ENCODE measurements at places on chromosomes 7 and 10.

- DNase-seq, result no peak
Observed at GRCh38 chr7:131467788-131468187, 88.6 kb downstream of the PODXL start.

DNA sequence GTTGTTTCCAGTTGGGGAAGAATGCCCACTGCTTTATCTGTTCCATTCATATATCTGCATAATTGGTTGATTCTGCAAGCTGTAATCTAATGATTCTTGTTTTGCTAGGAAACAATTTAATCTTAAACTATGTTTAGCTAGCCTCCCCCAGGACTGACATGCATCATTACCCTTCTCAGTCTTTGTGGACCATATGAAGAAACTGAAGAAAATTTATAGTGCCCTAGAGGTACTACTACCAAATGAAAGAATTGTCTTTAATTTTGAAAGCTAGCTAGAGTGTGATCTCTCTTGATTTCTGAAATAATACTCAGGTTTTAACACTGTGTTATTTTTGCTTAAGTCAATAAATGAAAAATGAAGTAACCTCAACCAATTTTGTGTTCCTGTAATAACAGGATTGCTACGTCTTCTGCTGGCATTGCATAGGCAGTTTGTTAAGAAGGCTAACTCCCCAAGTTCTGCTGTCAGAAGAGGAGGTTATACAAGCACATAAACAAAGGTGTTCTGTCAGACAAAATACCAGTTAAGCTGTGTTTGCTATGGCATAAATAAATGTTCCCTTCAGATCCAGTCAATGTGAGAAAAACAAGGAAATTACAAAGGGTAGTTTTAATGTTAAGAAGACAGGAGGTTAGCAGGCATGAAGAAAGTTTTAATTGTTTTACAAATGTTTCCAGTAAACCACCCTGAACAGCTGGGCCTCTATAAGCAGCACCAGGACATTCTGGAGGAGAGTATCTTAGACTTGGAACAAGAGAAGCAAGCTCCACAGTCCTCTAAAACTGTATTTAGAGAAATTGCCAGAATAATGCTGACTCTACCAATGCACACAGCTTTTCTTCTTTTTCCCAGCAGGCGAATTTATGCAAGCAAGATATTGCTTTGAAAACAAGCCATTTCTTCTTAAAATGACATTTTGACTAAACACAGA is 90.3 kb upstream of the CTTNBP2 start:
- DNase-seq, result no peak

- no peak for DNase-seq
Observed at GRCh38 chr10:33107953-33108352, 149.9 kb upstream of the ITGB1 start.

- no peak for DNase-seq
Observed at GRCh38 chr10:96616961-96617360, 30.1 kb upstream of the TM9SF3 start.

- DNase-seq, result no peak
Observed at GRCh38 chr10:102869258-102870198, at the start of gene AS3MT. Gene AS3MT, plus strand, starts transcription at chr10:102869470. Its CDS starts 123 bp downstream, at chr10:102869593.

- DNase-seq, result no peak
Observed at GRCh38 chr10:128927497-128928161, 539.4 kb upstream of the MGMT start.

DNA sequence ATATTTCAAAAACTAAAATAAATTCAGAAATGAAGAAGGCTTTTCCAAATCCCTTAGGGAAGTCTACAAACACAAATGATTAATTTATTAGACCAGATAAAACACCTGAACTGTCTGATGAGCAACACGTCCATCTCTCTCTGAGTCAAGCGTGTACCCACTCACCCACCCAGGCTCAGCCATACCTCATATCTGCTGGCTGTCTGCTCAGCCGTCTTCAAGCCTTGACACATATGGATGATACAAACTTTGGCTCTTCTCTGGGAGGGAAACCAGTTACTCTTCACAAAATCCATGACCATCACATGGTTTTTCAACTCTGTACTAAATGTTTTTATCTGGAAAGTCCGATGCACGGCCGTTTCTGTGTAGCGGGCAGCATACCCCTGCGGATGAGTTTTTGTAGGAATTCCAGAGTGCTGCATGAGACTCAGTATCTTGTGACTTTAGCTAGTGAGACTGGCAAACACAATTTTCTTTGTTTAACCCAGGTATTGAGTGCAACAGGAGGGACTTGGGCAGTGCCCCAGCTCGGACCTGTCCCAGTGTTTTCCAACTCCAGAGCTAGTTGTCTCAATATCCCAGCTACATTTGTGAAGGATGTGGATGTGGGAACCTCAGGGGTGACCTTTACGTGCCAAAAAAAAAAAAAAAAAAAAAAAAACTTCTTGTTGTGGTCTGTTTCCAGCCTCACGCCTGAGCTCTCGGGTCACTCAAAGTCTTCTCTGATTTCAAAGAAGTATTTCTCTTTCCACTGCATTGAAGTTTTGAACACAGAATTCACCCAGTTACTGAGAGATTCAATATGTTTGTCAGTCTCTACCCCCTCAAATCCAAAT is at the start of gene C10orf90:
C10orf90 (minus strand) TSS at position 638 of the 839 bp plus-strand sequence; CDS start at position 425, 213 bp downstream.
- no peak for DNase-seq

- no peak for DNase-seq
Observed at GRCh38 chr7:139580435-139580834, 57.0 kb downstream of the CLEC2L start.

- no peak for DNase-seq
Observed at GRCh38 chr7:5195157-5195556, 5.1 kb downstream of the WIPI2 start.

GRCh38 chr7:69728304-69728703 is 130.0 kb downstream of the AUTS2 start:
- DNase-seq, result no peak

GRCh38 chr10:75505840-75506506 is 74.5 kb downstream of the LRMDA start:
- no peak for DNase-seq

- DNase-seq, result no peak
Observed at GRCh38 chr7:117126676-117127075, 173.4 kb downstream of the ST7 start.

GRCh38 chr7:7918736-7919448 is 49.7 kb upstream of the GLCCI1 start:
- no peak for DNase-seq

GRCh38 chr10:8350250-8350967 is 295.9 kb downstream of the GATA3 start:
- no peak for DNase-seq

DNA sequence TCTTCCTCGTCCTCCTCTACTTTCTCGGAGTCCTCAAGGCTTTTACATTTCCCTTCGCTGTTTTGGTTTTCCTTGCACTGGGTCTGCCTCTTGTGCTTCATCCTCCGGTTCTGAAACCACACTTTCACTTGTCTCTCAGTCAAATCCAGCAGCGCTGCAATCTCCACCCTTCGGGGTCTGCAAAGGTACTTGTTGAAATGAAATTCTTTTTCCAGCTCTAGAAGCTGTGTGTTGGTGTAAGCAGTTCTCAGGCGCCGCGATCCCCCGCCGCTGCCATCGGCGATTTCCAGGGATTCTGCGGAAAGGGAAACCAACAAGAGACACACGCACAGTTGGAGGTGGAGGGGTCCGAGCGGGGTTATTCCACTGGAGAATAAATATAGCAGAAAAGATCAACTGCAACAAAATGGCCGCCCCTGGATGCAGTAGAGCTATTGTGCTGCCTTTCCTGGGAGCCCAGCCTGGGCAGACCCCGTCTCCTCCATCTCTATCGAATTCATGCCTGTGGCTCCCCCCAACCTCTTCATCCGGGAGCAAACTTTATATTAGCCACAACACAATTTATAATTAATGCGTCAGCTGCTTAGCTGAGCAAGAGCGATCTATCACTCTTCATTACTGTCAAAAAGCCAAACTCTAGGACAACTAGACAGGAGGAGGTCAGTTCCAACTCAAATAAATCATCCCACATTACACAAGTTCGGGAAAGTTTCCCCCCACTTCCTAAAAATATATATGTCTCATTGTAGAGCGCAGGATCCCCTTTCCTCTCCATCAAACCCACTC is 1.1 kb downstream of the HOXA2 start:
- DNase-seq, result no peak

DNA sequence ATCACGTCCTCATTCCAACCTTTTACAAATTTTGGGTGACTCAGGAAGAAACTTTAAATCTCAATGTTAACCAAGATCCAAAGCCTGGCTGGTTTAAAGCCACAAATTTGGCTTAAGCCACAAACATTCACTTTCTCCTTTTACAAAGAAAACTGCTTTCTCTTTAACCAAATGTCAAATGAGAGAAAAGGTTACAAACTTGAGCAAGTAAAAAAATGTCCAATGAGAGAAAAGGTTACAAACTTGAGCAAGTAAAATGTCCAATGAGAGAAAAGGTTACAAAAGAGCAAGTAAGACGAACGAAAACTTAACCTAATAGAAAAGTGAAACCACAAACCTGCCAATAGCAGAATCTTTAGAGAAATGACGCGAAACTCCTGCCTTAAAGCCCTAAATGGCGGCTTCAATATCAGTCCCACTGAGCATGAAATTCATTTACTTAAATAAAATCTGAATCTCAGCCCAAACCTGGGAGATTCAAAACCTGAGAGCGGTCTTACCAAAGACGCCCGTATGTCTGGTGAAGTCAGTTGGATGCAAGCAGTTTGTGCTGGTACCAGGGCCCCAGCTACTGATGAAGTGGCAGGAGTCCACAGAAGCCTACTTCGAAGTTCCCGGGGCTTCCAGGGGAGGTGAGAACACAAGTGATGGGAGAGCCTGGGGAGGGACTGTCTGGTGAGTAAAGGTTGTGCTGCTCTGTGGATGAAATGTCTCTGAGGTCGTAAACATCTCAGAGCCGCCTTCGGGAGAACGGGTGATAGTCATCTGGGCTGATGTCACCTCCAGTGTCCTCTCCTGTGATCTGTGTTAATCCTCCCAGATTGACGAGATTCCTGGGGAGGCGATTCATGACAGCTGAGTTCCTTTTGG is 74.6 kb downstream of the PAXIP1 start:
- peak; percentile 97 for DNase-seq

- no peak for DNase-seq
Observed at GRCh38 chr10:123885406-123886170, 6.0 kb downstream of the CPXM2 start.

DNA sequence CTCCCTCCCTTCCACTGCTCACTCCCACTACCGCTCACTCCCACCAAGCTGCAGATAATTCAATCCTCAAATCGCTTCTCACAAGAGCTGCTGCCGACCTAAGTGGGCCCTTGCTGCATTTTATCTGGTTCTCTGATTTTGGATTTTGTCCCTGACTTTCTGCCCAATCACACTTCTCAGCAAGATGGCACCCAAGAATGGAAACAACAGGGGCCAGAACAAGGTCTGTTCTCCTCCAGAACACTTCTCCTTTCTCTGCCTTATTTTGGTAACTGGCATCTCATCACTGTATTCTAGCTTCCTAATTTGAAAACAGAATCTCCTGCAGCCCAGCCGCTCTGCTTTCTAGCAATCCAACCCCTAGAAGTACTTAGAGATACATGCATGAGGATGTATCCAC is 172.8 kb downstream of the GRID1 start:
- DNase-seq, result no peak

GRCh38 chr10:59310324-59310914 is 51.9 kb downstream of the FAM13C start:
- DNase-seq, result no peak

Data from LHCN-M2 (cell line).